ENCODE measurements at places on chromosomes 1 and 21.

DNA sequence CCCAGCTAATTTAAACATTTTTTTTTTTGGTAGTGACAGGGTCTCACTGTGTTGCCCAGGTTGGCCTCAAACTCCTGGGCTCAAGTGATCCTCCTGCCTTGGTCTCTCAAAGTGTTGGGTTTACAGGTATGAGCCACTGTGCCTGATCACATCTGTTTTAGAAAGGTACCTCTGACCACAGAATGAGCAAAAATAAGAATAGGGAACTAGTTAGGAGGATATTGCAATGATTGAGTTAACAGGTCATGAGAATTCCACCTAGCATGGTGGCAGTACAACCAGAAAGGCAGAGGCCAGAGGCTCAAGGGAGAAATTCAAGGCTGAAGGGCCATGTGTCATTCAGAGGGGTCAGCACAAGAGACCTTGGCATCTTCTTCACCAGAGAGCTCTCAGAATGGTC, 49.6 kb downstream of the ELAPOR1 start:
- DNase-seq: no peak

DNA sequence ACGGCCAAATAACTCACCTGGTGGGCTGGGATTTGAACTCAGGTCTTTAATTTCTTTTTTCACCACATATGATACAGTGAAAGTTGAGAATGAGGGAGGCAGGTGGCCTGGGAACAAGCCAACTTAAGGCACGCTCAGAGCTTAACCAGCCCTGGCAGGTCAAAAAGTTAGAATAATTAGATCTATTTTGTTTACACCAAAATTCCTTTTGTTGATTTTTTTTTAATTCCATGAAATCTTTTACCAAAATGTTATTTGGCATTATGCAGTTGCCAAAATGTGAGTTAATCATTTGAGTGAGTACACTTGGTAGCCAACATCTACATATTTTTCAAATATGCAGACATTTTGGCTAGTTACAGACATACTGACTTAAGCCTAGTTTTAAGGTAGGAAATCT, 36.8 kb downstream of the LHX8 start:
- no peak for DNase-seq

DNA sequence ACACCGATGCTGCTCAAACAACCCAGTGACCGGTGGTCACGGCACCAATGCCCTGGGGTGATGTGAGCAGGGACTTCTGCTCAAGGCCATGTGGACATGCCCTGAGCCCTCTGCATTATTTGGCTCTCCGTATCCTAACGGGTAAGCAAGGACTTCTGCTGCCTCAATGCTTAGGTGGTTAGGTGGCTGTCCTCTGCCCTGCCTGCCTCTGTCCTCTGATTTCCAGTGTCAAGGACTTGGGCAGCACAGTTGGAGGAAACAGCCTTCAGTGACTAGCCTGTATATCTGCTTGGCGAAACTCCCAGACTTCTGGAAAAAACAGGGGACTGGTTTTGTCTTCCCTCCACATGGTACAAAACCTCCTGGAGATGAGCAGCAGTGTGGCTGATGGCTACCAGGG, 34.5 kb downstream of the DNAJC11 start:
- no peak for DNase-seq

DNA sequence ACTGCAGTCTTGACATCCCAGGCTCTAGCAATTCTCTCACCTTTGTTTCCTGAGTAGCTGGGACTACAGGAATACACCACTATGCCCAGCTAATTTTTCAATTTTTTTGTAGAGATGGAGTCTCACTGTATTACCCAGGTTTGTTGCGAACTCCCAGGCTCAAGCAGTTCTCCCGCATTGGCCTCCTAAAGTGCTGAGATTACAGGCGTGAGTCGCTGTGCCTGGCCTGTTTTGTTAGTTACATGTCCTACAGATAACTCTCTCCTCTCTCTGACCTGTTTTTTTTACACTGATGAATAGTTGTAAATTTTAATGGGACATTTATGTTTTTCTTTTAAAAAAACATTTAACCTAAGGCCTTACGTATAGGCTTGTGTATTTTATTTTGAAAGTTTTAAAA, 19.8 kb downstream of the PTBP2 start:
- no peak for DNase-seq

DNA sequence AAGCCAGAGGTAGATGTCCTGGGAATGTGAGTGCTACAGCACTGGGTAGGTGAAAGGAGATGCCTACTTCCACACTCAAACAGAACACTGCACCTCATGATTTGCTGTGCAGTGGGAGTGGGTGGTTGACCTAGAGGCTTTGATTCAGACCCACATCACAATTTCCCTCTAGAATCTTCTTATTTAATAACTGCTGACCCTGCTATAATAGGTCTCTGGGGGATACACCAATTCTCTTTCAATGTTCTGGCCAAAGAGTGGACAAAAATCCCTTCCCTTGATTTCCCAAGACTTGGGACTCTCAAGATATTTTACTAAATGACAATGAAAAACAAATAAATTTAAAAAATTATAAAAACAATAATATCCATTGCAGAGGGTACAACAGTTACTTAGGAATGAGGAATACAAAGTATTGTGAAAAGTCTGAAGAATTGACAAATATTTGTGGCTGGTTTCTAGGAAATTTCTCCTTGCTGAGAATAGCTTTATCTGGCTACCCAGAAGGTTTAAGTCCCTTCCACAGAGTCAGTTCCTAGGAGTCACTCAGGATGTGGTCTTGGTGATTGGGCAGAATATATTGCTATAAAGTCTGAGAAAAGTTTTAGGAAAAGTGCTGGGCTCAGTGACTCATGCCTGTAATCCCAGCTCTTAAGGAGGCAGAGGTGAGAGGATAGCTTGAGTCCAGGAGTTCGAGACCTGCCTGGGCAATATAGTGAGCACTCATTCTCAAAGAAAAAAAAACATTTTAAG, 2.4 kb upstream of the FCGR2A start:
- no peak for DNase-seq

DNA sequence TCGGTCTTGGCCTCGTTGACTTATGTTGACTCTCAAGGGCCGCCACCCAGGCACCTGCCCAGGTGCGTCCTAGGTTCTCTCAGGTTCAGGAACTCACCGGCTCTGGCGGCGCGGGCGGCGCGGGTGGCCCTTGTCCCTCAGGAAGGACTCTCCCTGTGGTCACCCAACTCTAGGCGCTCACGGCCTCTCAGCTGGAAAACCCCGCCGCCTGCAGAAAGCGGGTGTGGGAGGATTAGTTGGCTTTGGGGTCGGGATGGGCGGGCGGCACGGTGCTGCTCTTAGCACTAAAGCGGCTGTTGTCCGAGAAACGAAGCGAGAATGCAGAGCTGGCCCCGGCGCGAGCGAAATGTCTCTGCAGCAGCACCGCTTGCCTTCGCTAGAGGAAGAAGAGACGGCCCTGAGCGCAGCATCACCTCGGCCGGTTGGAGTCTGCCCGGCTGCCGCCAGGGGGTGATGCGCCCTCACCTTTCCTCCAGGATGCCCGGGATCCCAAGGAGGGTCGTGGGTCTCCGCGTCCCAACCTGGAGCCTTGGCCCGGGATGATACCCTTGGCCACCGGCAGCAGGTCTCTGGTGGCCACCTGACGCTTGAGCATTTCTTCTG, 8.1 kb upstream of the TADA1 start:
- DNase-seq: no peak

- no peak for DNase-seq
Measured at GRCh38 chr1:229027622-229028182, 243.2 kb upstream of the RAB4A start.

- DNase-seq: no peak
Measured at GRCh38 chr1:210800756-210801155, 333.2 kb downstream of the KCNH1 start.

DNA sequence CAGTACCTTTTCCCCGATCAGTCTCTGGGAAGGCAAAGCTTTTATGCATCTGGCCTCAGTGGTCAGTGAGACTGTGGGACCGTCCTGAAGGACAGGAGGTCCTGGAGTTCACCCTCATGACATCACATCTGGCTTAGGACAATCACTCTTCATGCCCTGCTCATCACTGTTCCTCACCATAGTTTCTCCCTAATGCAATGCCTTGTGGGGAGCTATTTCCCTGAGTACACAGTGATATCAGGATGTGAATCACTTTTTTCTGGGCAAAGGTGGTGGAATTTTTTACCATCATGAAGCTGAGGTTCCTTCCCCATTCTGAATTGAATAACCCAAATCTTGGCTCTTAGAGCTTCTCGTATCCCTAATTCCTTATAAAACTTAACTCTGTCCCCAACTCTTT, 34.8 kb upstream of the CFAP126 start:
- DNase-seq: no peak

DNA sequence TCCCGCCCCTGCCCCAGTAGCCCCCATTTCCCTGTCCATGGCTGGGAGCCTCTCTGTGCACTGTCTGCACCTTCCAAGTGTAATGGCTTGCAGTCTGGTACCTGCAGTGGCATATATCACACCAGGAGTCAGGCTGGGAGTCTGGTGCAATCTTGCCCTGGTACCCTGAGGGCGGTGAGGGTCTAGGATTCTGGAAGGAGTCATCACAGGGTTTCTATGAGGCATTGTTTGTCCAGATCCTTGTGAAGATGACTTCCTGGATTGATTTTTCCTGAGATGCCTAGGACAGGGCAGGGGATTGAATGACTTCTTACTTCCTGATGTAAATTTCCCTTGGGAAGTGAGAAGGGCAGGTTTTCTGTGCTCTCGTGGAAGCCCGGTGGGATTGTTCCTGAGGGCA, 5.9 kb upstream of the PKP1 start:
- no peak for DNase-seq

GRCh38 chr1:83053446-83053845, 945.5 kb downstream of the TTLL7 start:
- no peak for DNase-seq

- DNase-seq: no peak
Measured at GRCh38 chr1:40041466-40041838, 923 bp downstream of the CAP1 start.

DNA sequence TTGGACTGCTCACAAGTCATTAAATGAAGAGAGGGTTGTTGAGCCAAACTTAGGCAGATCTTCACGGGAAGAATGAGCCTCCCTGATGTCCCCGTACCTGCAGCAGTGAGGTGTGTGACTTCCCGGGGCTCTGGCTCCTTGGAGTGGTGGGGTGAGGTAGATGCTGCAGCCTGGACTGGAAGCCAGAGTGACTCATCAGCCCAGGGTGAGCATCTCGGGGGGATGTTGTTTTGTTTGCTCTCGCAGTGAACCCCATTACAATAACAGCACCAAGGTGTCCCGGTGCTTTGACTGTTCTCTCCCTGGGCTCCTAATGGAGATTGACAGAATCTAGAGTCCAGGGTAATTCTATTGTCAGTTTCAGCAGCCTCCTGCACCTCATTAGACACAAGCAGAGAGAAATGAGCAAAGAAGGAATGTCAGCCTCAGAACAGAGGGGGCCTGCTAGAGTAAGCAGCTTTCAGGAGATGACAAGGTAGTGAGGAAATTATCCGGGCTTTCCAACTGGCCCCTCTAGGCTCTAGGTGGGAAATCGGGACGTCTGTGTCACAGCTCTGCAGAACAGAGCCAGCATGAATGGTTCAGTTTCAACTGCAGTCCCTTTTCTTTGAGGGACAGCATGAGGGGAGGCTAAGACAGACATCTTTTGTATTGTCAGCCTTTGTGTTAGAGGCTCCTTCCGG, 36.0 kb upstream of the LRRN2 start:
- DNase-seq: no peak

DNA sequence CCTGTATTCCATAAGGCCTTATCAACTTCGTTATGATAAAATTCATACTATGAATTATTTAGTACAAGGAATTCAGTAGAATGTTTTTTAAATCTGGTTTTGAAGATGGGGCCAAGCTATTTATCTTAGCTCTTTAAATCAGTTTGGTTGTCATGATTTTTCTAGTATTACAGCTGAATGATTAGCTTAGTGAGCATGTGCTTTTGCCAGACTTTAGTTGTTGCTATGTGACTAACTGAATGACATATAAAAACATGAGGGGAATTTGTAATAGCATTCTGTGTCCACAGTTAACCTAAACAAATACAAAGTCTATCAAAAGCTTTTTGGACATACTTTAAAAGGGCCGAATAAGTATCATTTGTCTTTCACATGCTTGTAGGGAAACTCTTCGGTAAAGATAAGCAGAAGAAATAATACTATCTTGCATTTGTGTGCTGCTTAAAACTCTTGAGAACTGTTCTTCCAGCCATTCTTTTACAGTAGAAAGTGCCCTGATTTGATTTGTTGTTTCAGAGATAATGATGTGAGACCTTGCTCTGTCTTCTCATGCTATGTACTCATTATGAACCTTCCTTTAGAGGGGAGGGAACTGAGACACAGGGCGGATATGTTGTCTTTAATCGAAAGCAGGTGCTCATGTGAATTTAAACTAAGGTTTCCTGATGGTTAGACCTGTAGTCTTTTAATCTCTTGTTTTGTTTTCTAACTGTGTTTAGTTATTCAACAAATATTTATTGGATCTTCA, 18.8 kb downstream of the NEK7 start:
- no peak for DNase-seq

GRCh38 chr1:98668733-98669132, 7.2 kb downstream of the SNX7 start:
- no peak for DNase-seq

GRCh38 chr1:21216835-21217811, 40.4 kb upstream of the EIF4G3 start:
- DNase-seq: peak; percentile 48

DNA sequence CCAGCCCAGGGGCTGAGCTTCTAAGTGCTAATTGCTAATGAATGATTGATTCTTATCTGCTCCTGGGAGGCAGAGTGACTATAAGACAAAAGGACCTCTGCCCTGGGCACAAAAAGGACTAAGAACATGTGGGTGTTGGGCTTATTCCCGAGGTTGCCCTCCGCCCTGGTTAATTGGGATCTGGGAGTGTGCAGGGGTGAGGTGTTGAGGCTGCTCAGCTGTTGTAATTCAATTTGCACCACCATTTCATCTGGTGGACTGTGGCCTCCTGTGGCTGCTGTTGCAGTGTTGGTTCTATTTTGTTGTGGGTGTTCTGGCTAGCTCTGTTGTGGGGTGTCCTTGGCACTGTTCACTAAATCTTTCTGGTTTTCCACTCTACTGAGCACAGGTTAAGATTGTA, 13.3 kb downstream of the KNCN start:
- no peak for DNase-seq

GRCh38 chr1:200294241-200294640, 115.6 kb downstream of the ZNF281 start:
- no peak for DNase-seq

DNA sequence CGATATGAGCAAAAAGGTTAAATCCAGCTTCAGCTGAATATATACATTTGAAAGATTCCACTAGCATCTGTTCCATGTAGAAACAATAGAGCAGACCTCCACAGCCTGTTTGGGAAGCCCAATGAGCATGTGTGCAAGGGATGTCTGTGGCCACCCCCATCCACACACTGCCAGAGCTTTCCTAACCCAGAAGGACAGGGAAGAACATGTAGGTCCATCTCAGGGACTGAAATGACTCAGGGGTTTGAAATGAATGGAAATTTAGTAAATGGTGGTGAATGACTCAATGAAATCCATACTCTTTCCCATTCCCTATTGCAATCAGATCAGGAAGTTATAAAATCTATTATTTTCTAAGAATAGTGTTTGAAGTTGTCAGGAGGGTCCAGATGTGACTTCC, 397.2 kb downstream of the DUSP10 start:
- DNase-seq: peak; percentile 12

Measured in urothelium cell line (cell line).